ENCODE measurements at places on chromosomes 12 and 14.

- H3K27me3 ChIP-seq: no peaks in the 10 kb centered on the region
- DNase-seq: no peak
- H3K36me3 ChIP-seq: no peaks in the 10 kb centered on the region
- no peak overlapping the region for H3K4me3 ChIP-seq
Measured at GRCh38 chr12:10122689-10123088, 7.3 kb downstream of the CLEC7A start.

DNA sequence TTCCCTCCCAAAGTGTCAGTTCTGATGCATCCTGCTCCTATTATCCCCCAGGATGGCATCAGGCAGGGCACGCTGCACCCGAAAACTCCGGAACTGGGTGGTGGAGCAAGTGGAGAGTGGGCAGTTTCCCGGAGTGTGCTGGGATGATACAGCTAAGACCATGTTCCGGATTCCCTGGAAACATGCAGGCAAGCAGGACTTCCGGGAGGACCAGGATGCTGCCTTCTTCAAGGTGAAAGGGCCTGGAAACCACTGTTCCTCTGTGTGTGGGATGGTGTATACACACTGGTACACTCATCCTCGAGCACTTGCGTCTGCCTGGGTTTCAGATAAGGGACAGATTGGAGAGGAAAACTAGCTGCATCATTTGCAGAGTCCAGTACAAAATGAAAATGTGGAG, 1.0 kb downstream of the IRF9 start:
- H3K27ac ChIP-seq: no peak overlapping the region
- peaks cover 5% of the 10 kb centered on the region for H3K4me1 ChIP-seq
- H3K36me3 ChIP-seq: peaks cover 18% of the 10 kb centered on the region

- H3K27ac ChIP-seq: no peak overlapping the region
- no peaks in the 10 kb centered on the region for H3K27me3 ChIP-seq
- H3K4me3 ChIP-seq: no peak overlapping the region
- DNase-seq: no peak
Measured at GRCh38 chr14:57732463-57733285, 133.2 kb downstream of the SLC35F4 start.

DNA sequence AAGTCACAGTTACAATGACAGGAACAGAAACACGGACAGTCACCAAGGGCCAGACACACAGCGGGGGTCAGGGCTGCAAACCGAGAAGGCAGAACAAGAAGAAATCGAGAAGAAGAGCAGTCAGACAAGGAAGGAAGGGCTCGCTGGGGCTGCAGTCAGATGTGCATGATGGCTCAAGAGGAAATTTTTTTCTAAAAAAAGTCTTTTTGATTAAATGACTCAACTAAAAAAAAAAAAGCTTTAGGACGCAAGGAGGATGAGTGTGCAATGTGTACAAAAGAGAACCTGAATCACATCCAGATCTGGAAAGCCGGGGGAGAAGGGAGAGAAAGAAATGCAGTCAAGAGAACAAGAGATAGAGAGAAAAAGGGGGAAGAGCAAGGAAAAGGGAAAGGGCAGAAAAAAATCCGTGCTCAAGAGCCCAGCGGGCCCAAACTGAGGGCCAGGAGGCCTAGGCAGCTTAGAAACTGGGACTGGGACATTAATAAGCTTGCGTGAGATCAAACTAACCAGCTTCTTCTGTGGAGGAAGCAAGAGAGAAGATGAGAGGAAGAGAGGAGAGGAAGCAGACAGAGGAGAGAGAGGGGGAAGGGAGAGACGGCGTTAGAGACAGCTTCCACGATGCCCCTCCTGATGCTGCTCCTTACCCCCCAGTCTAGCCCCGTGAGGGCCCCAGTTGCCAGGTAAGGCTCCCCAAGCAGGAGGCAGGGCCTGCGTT, 6.7 kb downstream of the IFFO1 start:
- H3K36me3 ChIP-seq: peaks cover 4% of the 10 kb centered on the region
- no peak overlapping the region for H3K4me3 ChIP-seq
- no peaks in the 10 kb centered on the region for H3K4me1 ChIP-seq
- no peak overlapping the region for H3K27ac ChIP-seq

DNA sequence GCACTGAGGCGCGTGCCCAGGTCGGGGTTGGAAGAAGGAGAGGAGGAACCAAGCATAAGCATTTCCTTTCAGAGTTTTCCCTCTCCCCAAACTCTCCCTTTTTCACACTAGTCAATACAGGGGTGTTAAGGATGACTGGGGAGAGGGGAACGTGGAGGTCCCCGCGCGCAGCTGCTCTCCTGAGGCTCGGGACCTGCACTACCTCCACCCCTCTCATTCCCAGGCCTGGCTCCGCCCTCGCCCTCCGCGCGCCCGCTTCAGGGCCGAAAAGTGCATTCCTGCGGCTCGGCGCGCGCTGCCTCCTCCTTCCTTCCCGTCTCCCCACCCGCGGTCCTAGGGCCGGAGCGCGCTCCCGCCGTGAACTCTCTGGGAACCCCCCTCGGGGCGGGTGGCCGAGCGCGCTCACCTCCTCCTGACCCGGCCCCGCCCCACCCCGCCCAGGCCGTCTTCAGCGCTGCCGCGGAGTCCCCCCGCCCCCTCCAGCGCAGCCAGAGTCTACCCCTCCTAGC, 11.3 kb downstream of the RARG start:
- H3K36me3 ChIP-seq: no peaks in the 10 kb centered on the region
- H3K27me3 ChIP-seq: no peaks in the 10 kb centered on the region
- H3K4me1 ChIP-seq: peaks cover 46% of the 10 kb centered on the region
- H3K27ac ChIP-seq: peak overlapping the region; percentile 97
- peak; percentile 98 for DNase-seq
- H3K4me3 ChIP-seq: peak overlapping the region; percentile 10

GRCh38 chr12:92504594-92504981, 198.2 kb upstream of the PLEKHG7 start:
- no peaks in the 10 kb centered on the region for H3K36me3 ChIP-seq
- H3K27ac ChIP-seq: no peak overlapping the region

- no peaks in the 10 kb centered on the region for H3K4me1 ChIP-seq
- H3K4me3 ChIP-seq: no peak overlapping the region
Measured at GRCh38 chr14:90886297-90886815, 70.1 kb upstream of the TTC7B start.

DNA sequence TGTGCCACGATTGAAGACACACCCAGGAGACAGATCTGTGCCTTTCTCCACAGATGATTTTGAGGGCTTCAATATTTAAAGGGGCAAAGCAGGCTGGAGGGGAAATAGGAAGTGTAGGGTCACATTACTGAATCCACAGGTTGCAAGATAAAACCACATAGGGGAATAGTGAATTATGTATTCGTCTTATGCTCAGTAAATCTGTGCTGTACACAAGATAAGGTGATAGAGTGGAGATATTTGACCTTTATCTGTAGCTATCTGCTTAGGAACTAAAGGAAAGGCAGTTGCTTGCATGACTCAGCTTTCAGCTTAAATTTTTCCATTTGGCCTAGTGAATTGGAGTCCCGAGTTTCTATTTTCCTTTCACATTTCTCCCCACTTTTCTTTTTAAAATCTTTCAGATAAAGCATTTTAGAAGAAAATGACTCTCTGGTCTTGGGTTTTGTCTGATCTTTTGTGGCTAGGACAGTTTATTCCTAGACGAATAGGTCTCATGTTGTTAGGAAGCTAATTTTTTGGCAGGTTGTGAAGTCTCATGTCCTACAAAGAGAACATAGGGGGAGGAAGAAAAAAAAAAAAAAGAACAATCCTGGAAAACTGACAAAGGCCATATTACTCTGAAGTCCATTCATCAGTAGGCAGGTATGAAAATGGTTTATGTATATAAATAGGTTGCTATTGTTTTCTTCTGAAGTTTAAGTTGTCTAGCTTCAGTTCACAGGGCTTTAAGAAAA, 55.4 kb downstream of the FBXO33 start:
- H3K27me3 ChIP-seq: no peaks in the 10 kb centered on the region
- peak; percentile 62 for DNase-seq
- no peak overlapping the region for H3K27ac ChIP-seq
- H3K4me3 ChIP-seq: no peak overlapping the region
- no peaks in the 10 kb centered on the region for H3K4me1 ChIP-seq

GRCh38 chr12:116040402-116040801, 237.1 kb downstream of the MED13L start:
- DNase-seq: no peak
- H3K27ac ChIP-seq: no peak overlapping the region
- no peaks in the 10 kb centered on the region for H3K36me3 ChIP-seq
- no peaks in the 10 kb centered on the region for H3K27me3 ChIP-seq
- no peak overlapping the region for H3K4me3 ChIP-seq
- no peaks in the 10 kb centered on the region for H3K4me1 ChIP-seq

- DNase-seq: peak; percentile 35
- H3K4me1 ChIP-seq: no peaks in the 10 kb centered on the region
- H3K36me3 ChIP-seq: no peaks in the 10 kb centered on the region
- H3K27ac ChIP-seq: no peak overlapping the region
Measured at GRCh38 chr12:68245180-68246021, 8.0 kb downstream of the IL22 start.

DNA sequence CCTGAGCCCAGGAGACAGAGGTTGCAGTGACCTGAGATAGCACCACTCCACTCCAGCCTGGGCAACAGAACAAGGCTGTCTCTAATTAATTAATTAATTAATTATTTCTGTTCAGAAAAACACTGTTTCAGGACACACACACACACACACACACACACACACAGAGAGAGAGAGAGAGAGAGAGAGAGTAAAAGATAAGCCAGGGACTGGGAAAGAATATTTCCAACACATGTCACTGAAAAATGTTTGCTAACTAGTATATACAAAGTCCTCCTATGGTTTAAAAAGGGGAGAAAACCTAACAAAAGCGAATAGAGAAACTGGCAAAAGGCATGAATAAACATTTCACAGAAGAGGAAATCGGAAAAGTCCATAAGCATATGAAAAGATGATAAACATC, 18.1 kb upstream of the LRIG3 start:
- no peaks in the 10 kb centered on the region for H3K27me3 ChIP-seq
- no peaks in the 10 kb centered on the region for H3K4me1 ChIP-seq
- H3K36me3 ChIP-seq: no peaks in the 10 kb centered on the region
- no peak overlapping the region for H3K4me3 ChIP-seq
- DNase-seq: no peak

DNA sequence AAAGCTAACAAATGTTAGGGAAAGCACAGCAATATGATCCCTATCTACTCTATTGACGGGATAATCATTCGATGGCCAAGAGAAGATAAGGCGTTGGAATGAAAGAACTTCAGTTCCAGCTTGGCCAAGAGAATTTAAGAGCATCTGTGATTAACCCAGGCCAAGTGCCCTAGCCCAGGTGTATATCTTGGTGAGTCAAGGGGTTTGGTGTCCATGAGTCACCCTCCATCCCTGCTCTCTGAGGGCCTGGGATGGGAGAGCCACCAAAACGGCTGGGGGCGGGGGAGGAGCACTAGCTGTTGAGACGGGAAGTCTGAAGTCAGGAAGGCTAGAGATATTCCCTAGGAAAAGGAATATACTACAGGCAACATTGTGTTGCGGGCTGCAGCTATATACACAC, 13.0 kb downstream of the TBPL2 start:
- H3K4me1 ChIP-seq: no peaks in the 10 kb centered on the region
- H3K36me3 ChIP-seq: no peaks in the 10 kb centered on the region
- H3K27ac ChIP-seq: no peak overlapping the region
- H3K27me3 ChIP-seq: no peaks in the 10 kb centered on the region
- no peak overlapping the region for H3K4me3 ChIP-seq

DNA sequence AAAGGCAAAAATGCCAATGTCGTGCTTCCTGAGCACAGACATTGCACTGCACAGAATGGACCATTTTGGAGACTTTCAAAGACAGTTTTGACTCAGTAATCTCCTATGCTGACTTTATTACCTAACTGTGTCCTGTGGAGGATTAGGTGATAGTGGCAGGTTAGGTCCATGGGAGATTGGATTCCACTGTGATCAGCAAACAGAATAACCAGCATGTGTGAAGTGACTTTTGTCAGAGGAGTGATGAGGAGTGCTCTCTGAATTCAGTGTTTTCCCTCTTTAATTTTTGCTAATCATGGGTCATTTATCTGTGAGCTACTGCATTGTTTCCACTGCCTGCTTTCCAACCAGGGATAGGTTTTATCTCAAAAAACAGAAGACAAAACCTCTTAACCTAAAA, 662.5 kb downstream of the DIO2 start:
- peaks cover 5% of the 10 kb centered on the region for H3K4me1 ChIP-seq
- H3K36me3 ChIP-seq: no peaks in the 10 kb centered on the region
- H3K27me3 ChIP-seq: no peaks in the 10 kb centered on the region
- no peak overlapping the region for H3K27ac ChIP-seq

Measured in mesendoderm (in vitro differentiated cells).